ENCODE measurements at places on chromosomes 3 and 15.
A peak's percentile ranks its signal among the peaks of the same experiment; 100 is the strongest.

DNA sequence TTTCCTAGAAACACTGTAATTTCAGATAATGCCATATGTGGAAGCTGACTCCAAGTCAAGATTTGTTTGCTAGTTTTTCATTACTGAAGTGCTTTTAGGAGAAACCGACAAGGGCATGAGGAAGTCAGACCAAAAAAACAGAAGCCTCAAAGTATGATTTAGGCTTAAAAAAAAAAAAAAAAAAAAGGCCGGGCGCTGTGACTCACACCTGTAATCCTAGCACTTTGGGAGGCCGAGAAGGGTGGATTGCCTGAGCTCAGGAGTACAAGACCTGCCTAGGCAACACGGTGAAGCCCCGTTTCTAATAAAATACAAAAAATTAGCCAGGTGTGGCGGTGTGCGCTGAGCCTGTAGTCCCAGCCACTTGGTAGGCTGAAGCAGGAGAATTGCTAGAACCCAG is 11.6 kb downstream of the RPL15 start:
- no peaks in the 10 kb centered on the region for H3K36me3 ChIP-seq
- no peak overlapping the region for H3K4me3 ChIP-seq
- no peak overlapping the region for H3K27ac ChIP-seq
- H3K27me3 ChIP-seq, result peaks cover 2% of the 10 kb centered on the region
- no peak for DNase-seq
- H3K4me1 ChIP-seq, result no peaks in the 10 kb centered on the region

DNA sequence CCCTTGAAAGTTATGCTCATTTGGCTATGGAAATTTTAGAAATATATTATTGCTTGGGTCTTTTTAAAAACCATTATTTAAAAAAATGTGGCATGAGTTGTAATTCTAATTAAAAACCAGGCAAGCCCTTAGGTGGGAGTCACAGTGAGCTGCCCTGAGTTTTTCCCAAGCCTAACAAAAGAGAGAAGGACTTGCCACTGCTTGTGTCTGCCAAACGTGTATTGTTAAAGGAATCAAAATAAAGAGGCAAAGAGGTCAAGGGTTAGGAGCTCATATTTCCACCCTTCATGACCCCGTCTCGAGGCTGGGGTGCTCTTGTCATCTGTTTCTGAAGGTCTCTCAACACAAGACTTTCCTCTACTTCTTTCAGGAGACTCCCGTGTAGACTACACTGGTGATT is 321.1 kb downstream of the ZIC1 start:
- no peak for DNase-seq
- H3K4me1 ChIP-seq, result no peaks in the 10 kb centered on the region
- no peaks in the 10 kb centered on the region for H3K27me3 ChIP-seq
- H3K27ac ChIP-seq, result no peak overlapping the region
- no peaks in the 10 kb centered on the region for H3K36me3 ChIP-seq

GRCh38 chr15:65232520-65232919 is 21.2 kb upstream of the CILP start:
- H3K4me1 ChIP-seq, result no peaks in the 10 kb centered on the region
- no peak for DNase-seq
- no peaks in the 10 kb centered on the region for H3K36me3 ChIP-seq
- H3K27me3 ChIP-seq, result no peaks in the 10 kb centered on the region

- no peaks in the 10 kb centered on the region for H3K36me3 ChIP-seq
- no peaks in the 10 kb centered on the region for H3K27me3 ChIP-seq
- H3K4me3 ChIP-seq, result no peak overlapping the region
- DNase-seq, result no peak
- H3K27ac ChIP-seq, result no peak overlapping the region
- no peaks in the 10 kb centered on the region for H3K4me1 ChIP-seq
Measured at GRCh38 chr3:10173095-10173925, 8.6 kb downstream of the IRAK2 start.

GRCh38 chr3:51498876-51499738 is 708 bp downstream of the DCAF1 start:
- peaks cover 29% of the 10 kb centered on the region for H3K4me1 ChIP-seq
- peaks cover 9% of the 10 kb centered on the region for H3K36me3 ChIP-seq
- peak overlapping the region; percentile 95 for H3K27ac ChIP-seq

- H3K4me3 ChIP-seq, result no peak overlapping the region
- DNase-seq, result peak; percentile 50
- H3K36me3 ChIP-seq, result no peaks in the 10 kb centered on the region
- peaks cover 22% of the 10 kb centered on the region for H3K4me1 ChIP-seq
- no peaks in the 10 kb centered on the region for H3K27me3 ChIP-seq
Measured at GRCh38 chr15:39786447-39787056, 3.9 kb upstream of the FSIP1 start.

DNA sequence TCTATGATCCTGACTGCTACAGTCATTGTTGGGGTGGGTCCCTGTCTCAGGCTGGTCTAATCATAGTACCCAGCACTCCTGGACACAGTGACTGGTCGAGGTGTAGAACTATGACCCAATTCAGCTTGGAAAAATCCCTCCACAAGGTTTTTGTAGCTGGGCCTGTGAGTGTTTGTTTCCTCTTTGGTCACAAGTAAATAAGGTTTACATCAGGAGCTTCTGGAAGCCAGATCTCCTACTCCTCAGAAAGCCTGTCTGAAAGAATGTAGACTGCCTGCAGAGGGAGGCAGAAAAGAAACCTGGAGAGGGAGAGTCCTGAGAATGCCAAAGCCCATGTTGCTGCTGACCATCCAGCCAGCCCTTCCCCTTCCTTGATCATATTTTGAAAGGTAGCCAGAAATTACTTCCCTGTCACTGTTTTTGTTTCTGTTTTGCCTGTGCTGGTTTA is 123.2 kb downstream of the RAP2B start:
- no peaks in the 10 kb centered on the region for H3K36me3 ChIP-seq
- H3K27me3 ChIP-seq, result no peaks in the 10 kb centered on the region
- H3K27ac ChIP-seq, result no peak overlapping the region
- H3K4me1 ChIP-seq, result peaks cover 12% of the 10 kb centered on the region
- H3K4me3 ChIP-seq, result no peak overlapping the region
- DNase-seq, result no peak

DNA sequence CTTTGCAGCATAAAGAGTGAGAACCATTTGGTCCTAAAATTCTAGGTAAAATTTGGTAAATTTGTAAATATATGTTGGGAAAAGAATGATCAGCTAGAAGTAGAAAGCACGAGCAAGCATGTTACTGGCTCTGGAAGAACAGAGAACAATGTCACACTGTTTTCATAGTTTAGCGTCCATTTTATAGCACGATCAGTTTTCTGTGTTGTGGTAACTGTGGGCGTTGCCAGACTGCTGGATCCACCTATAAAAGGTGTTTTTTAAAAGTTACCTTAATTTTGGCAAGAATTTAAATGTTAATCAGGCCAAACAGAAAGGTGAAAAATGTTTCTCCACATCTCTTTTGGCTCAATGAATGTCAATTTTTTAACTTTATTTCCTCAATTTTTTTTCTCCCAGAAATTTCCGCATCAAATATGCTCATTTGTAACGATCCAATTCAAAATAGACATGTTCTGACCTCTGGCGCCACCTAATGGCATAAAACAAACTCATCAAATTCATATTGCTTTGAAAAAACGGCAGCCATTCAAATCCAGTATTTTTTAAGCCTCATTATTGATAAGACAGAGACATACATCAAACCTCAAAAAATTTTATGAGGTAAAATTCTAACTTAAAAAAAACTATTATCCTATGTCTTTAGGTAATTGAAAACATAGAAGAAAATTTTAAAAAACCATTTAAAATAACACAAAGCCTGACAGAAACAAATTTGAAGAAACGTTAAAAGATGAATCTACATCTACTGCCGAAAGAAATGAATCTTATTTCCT is 5.5 kb upstream of the GP5 start:
- H3K27me3 ChIP-seq, result no peaks in the 10 kb centered on the region
- peaks cover 11% of the 10 kb centered on the region for H3K36me3 ChIP-seq
- no peak overlapping the region for H3K27ac ChIP-seq

GRCh38 chr15:71530116-71530515 is 280.2 kb upstream of the NR2E3 start:
- DNase-seq, result no peak
- no peak overlapping the region for H3K4me3 ChIP-seq
- H3K27me3 ChIP-seq, result peaks cover 5% of the 10 kb centered on the region

DNA sequence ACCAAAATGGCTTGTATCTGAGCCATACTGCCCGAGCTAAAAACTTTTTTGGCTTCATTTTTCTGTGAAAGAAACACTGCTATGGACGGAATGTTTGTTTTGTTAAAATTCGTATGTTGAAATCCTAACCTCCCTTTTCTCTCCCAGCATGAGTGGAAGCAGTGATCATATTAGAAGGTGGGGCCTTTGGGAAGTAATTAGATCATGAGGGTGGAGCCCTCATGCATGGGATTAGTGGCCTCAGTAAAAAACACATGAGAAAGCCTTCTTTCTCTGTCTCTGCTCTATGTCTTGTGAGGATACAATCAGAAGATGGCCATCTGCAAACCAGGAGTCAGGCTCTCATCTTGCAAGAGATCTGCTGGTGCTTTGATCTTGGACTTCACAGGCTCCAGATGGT is 7.4 kb upstream of the FNDC3B start:
- no peaks in the 10 kb centered on the region for H3K36me3 ChIP-seq
- DNase-seq, result no peak
- no peaks in the 10 kb centered on the region for H3K27me3 ChIP-seq

GRCh38 chr3:194395778-194396538 is 3.1 kb downstream of the GP5 start:
- H3K27ac ChIP-seq, result no peak overlapping the region
- no peak overlapping the region for H3K4me3 ChIP-seq
- H3K4me1 ChIP-seq, result peaks cover 30% of the 10 kb centered on the region
- H3K36me3 ChIP-seq, result no peaks in the 10 kb centered on the region

DNA sequence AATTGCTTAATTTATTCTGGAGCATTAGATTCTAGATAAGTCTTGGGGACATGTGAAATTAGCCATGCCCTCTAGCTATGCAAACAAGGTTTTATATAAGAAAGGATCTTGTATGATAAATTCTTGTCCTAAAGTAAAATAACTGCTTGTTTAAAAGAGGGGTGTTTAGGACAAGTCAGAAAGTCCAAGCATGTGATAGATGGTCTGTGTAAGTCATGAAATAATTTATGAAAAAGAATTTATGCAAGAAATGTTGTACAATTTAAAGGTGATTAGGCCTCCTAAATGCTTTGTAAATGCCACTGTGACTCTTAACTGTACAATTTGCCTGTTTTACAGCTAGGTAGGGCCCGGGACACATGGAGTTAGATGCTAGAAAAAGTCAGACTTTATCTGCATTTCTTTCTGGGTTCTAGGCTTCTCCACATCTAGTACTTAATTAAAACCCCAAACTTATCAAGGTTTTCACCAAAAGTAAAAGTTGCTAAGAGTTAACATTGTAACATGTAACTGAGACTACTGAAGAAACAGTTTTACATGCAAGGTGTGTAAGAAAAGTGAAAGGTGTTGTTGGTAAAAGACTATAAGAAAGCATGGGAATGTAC is 13.2 kb downstream of the LINS1 start:
- no peak overlapping the region for H3K27ac ChIP-seq
- peak; percentile 54 for DNase-seq
- H3K27me3 ChIP-seq, result no peaks in the 10 kb centered on the region
- no peak overlapping the region for H3K4me3 ChIP-seq
- H3K4me1 ChIP-seq, result peaks cover 21% of the 10 kb centered on the region
- peaks cover 9% of the 10 kb centered on the region for H3K36me3 ChIP-seq

DNA sequence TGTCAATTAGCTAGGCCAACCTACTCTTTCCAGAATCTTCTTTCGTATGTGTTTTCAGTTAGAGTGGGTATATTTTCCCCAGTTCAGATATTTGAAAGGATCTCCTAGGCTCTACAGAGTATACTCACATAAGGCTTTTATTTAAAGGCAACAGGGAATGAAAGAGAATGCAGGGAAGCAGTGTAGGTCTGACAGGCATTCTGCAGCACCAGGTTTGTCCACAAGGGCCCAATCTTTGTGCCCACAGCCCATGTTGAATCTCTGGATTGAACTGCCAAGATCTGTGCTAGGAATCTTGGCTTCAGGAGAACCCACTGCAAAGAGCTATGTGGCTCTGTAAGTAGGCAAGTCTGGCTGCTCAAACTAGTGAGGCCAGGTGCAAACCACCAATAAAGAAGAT is 24.2 kb upstream of the GALNT15 start:
- no peak for DNase-seq
- no peaks in the 10 kb centered on the region for H3K27me3 ChIP-seq
- no peaks in the 10 kb centered on the region for H3K4me1 ChIP-seq
- no peaks in the 10 kb centered on the region for H3K36me3 ChIP-seq

GRCh38 chr3:169699070-169699469 is 35.6 kb upstream of the MECOM start:
- peaks cover 7% of the 10 kb centered on the region for H3K27me3 ChIP-seq
- no peak overlapping the region for H3K4me3 ChIP-seq
- no peaks in the 10 kb centered on the region for H3K4me1 ChIP-seq
- H3K36me3 ChIP-seq, result no peaks in the 10 kb centered on the region

DNA sequence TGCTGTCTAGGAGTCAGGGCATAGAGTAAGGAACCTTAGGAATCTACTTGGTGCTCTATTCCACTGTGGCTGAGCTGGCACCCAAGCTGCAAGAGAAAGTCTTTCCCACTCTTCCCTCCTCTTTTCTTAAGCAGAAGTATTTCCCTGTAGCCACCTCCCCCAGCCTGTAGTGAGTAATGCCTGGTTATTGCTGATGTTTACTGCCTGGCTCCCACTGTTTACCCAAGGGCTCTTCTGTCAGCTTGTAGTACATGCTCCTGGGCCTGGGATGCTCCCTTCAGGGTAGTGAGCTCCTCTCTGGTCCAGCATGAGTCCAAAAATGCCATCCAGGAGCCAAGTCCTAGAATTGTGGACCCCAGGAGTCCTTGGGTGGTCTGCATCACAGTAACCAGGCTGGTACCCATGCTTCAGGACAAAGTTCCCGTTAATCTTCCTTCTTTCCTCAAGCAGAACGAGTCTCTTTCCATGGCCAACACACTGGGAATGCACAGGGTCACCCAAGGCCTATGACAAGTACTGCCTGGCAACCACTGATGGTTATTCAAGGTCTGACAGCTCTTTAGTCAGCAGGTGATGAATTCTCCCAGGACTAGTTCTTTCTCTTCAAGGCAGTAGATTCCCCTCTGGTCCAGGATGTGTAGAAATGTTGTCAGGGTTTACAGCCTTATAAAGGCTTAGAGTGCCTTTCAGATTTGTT is 17.6 kb downstream of the GALK2 start:
- no peak overlapping the region for H3K27ac ChIP-seq
- H3K36me3 ChIP-seq, result peaks cover 5% of the 10 kb centered on the region
- no peak for DNase-seq
- no peaks in the 10 kb centered on the region for H3K4me1 ChIP-seq
- H3K27me3 ChIP-seq, result no peaks in the 10 kb centered on the region

Measured in CD4-positive, CD25-positive, alpha-beta regulatory T cell (primary cell).